ENCODE measurements at places on chromosomes 12 and 14.
A peak's percentile ranks its signal among the peaks of the same experiment; 100 is the strongest.

GRCh38 chr14:78141590-78141989 is 28.6 kb upstream of the NRXN3 start:
- DNase-seq, result no peak

DNA sequence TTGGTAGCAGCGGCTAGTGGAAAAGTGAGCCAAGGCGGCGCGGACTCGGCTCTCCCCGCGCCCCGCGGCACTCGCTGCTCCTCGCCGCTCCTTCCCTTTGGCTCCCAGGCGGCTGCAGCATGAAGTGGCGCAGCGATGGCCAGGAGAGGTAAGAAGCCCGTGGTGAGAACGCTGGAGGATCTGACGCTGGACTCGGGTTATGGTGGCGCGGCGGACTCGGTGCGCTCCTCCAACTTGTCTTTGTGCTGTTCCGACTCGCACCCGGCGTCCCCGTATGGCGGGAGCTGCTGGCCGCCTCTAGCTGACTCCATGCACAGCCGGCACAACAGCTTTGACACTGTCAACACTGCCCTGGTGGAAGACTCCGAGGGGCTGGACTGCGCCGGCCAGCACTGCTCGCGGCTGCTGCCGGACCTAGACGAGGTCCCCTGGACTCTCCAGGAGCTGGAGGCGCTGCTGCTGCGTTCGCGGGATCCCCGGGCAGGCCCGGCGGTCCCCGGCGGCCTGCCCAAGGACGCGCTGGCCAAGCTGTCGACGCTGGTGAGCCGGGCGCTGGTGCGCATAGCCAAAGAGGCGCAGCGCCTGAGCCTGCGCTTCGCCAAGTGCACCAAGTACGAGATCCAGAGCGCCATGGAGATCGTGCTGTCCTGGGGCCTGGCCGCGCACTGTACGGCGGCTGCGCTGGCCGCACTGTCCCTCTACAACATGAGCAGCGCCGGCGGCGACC is 225.6 kb upstream of the CRY1 start:
- DNase-seq, result peak; percentile 70

DNA sequence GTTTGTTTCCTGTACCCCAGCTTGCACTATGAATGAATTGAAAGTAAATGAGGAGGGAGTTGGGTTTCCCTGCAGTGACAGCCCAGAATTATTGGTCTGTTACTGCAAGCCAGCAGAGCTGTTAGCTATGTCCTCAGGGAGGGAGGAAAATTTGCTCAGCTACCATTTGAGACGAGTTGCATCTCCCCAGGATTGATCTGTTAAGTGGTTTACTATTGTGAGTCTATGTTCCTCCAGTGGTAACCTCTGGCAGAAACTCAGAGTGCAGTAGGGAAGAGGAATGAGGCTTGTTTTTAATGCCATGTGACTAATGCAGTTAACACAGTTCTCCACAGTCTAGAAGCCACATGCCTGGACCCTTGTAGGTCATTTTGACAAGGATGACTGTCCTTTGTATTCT is 173.9 kb downstream of the SLC15A4 start:
- no peak for DNase-seq

DNA sequence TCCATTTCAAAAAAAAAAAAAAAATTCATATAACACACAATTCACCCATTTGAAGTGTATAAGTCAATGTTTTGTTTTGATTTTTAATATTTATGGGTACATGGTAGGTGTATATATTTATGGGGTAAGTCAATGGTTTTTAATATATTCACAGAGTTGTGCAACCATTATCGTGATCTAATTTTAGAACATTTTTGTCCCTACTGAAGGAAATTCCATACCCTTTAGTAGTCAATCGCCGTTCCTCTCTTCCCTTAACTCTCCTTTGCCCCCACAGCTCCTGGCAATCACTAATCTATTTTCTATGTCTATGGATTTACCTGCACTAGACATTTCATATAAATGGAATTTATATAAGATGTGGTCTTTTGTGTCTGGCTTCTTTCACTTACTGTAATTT is 92.8 kb downstream of the TRAFD1 start:
- no peak for DNase-seq

GRCh38 chr12:112422531-112422930 is 3.8 kb downstream of the PTPN11 start:
- no peak for DNase-seq

DNA sequence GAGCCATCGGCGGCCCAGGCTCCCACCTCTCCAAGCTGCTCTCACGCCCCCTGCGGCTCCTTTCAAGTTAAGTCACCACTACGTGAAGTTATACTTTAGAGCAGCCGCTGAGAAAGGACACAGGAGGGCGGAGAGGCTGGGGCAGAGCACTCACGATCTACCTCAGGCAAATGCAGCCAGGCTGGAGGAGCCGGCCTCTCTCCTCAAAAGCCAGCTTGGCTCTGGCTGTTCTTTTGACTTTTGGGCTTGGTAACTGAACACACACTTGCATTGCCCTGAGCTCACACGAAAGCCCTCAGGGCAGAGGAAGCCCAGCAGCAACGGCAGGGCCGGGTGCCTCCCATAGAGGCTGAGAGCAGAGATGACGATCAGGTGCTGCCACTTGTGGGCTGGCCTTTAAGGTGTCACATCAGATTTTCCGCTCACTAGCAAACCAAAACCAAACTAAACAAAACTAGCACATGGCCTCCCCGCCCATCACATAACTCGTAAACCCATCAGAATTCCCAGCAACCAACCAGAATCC is 75.2 kb downstream of the PITPNM2 start:
- DNase-seq, result peak; percentile 50

DNA sequence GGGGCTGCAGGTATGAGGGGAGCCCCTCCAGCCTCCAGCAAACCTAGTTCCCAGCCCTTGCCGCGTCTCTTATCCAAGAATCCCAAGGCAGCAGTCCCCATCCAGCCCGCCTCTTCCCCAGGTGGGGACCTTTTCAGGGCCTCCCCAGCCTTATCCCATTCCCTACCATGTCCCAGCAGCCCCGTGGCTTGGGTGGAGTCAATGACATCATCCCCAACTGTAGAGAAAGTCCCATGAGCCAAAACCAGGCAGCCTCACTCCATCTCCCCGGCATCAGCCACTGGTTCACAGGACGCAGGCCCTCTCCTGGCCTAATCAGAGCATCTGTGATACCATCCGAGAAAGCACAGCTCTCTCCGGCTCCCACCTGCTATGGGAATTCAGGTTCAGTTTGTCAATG is 131.0 kb downstream of the NCOR2 start:
- DNase-seq, result no peak

DNA sequence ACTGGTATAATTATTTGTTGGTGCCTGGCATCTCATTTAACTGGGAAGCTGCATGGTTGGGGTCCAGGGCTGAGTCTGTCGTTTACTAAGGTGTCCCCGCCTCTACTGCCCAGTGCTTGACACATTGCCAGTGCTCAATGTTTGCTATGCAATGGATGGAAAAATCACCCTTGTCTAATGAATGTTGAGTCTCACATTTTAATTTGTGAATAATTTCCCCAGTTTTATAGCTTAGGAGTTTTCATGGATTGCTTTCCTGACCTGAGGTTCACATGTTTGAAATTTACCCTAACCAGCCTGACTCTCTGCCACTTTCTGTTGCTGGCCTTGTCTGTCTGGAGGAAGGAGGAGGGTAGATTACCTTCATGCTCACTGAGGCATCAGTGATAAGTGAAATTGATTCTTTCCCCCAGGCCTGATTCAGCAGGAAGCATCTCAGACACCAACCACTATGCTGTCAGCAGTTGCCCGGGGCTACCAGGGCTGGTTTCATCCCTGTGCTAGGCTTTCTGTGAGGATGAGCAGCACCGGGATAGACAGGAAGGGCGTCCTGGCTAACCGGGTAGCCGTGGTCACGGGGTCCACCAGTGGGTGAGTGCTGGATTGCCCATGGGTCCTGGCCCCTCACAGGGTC is 2.4 kb downstream of the DHRS2 start:
- no peak for DNase-seq

DNA sequence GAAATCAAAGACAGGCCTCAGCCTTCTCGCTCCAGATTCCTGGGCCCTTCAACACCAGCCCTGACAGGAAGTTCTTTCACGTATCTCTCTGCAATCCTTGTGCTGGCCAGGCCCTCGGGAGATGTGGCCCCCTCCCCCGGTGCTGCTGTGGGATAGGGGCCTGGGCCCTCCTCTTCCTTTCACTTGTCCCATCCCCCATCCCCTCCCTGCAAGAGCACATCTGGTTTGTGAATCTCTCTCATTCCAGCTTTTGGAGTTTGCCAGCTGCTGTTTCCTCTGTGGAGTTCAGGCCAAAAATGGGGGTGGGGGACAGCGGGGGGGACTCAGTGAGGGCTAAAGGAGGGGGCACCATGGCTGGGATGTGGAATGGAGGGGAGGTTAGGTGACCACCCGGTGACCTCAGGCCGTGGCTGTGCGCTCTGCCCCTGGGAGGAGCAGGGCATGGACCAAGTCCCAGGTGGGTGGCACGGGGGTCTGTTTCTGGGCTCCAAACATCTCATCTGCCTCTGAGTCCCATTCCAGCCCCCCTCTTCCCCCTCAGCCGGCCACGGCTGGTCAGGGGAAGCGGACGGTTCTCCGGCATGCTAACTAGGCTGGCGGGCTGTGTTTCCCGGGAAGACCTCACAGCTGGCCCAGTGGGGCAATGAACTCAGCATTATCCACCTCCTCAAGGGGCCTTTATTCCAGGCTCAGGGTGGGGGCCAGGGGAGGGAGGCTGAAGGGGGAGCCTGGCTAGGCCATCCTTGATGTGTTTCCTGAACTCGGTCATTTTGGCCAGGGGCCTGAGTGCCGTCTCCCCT is 7.4 kb downstream of the LRP1 start:
- peak; percentile 50 for DNase-seq

DNA sequence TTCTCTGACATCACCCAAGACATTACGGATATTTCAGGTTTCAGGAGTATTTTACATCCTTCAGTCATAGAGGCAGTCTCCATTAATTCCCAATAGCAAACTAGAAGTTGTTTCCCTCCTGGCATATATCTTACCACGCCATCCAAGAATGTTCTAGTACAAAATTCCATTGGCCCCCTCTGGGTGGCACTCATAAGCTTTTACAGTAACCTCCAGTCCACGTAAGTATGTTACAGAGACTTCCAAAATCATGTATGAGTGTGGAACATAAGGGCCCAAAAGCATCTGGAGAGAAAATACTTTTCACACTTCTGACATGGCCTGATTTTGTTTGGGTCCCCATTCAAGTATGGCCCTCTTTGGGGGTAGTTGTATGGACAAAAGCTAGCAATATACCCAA is 58.1 kb upstream of the DHRS4 start:
- DNase-seq, result no peak
